ENCODE measurements at places on chromosomes 12 and 14. TPM values are rescaled to one million over a fixed set of nuclear protein-coding genes. Genes with fewer than 3 reads are reported as not detected.

The CCDC92 gene
- 52.3 TPM for total RNA-seq

The ARHGDIB gene
- total RNA-seq = 157 TPM

The ENTPD5 gene
- 10.6 TPM for total RNA-seq

DNA sequence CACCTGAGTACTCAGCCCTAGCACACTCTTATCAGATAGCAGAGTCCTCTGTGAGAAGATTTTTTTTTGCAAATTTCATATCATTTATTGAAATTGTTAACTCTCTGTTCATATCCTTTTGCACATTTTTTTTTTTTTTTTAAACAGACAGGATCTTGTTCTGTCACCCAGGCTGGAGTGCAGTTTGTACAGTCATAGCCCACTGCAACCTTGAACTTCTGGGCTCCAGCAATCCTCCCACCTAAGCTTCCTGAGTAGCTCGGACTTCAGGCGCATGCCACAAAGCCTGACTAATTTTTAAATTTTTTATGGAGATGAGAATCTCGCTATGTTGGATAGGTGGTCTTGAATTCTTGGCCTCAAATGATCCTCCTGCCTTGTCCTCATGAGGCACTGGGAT, 4.3 kb downstream of the PARP2 start:
- DNase-seq = no peak

DNA sequence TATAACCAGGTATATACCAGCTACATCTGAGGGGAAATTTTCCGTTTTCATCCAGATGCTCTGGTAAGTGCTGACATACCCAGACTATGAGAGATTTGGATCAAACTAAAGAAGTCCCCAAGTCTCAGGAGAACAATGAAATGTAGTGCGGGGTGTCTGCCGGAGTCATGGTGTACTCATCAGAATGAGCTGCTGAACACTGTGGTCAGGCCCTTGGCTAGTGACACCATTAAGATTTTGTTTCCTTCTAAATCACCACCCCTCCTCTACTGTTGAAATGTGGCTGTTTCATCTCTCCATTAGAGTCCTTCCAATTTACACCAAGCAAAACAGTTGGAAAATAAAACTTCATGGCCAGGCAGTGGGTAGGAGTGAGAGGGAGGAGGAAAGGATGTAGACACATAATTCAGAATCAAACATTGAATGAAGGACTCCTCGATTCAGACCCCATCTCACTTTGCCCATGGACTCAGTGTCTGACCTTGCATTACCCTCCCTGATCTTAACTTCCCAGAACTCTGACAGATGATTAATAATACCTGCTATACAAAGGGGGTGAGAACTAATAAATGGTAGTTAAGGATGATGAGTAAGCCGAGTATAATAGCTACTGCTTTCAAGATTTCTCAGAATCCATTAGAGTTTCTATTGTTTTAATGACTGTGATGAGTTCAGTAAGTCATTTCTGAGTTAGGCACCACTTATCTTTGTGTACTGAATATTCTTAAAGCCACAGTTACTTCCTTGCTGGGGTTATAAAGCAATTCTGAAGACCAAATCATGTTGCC, 127.4 kb downstream of the CRADD start:
- DNase-seq = no peak

DNA sequence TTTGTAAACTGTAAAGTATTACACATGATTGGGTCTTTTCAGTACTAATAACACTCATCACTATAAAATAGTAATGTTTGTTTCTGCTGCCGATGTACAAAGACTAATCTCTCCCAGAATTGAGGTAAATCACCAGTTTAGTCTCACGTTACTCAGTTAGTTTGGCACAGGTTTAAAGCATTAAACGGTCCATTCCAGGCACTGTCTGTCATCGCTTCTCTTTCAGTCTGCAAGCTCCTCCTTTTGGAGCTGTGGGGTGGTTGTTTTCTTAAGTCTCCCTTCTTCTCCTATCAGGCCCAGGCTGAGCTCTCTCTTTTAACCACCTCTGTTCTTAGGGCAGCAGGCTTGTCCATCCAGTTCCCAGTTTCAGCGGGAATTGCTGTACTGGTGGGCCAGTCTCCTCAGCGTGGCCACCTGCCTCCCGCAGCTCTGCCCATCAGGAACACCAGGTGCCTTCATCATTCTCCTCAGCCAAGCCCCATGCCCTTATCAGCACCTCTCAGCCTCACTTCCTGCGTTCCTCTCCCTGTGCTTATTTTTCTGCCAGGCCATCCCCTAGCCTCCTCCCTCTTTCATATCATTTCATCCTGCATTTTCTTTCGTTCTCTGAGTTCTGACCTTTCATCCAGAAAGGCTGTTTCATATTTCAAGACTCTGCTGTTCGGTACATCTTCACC, 149.0 kb downstream of the TGFB3 start:
- DNase-seq = no peak

- no peak for DNase-seq
These were observed 34.1 kb downstream of the SCFD1 start for GRCh38 chr14:30656190-30656632.

- DNase-seq = no peak
These were observed 9.2 kb upstream of the GPX2 start for GRCh38 chr14:64951724-64952123.

Measured in posterior vena cava (tissue), 2 donors.